ENCODE measurements at places on chromosomes 12 and 14.

DNA sequence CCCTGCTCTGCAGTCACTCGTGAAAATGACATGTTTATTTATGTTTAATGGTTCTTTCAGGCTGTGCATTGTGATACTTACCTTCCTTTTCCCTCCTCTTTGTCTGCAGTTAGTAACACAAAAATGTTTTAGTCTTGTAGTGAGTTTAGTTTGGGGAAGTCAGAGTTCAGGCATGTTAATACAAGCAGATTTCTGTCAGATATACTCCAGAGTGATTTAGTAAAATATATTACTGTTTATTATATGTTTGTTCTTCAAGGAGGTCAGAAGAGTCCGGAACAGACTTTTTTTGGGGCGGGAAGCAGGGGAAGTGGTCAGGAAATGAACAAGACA lies 28.7 kb downstream of the MSRB3 start:
- DNase-seq, result no peak

GRCh38 chr12:50039151-50039835 lies 14.0 kb upstream of the RACGAP1 start:
- DNase-seq, result peak; percentile 78

DNA sequence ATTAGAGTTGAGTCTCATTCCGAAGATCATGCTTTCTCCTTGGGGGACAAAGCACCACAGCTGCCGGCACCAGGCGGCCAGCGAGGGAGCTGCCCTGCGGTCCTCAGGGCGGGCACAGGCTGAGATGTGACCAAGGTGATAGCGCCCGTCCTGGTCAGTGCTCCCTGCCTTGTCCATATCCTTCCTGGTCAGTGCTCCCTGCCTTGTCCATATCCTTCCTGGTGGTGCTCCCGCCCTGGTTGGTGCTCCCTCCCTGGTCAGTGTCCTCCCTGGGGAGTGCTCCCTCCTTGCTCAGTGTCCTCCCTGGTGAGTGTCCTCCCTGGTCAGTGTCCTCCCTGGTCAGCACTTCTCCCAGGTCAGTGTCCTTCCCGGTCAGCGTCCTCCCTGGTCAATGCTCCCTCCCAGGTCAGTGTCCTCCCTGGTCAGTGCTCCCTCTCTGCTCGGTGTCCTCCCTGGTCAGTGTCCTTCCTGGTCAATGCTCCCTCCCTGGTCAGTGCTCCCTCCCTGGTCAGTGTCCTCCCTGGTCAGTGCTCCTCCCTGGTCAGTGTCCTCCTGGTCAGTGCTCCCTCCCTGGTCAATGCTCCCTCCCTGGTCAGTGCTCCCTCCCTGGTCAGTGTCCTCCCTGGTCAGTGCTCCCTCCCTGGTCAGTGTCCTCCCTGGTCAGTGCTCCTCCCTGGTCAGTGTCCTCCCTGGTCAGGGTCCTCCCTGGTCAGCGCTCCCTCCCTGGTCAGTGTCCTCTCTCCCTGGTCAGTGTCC lies 92.2 kb downstream of the ADGRD1 start:
- DNase-seq, result no peak

- DNase-seq, result no peak
Measured at GRCh38 chr12:115472852-115473251, 788.9 kb upstream of the TBX3 start.

- DNase-seq, result no peak
Measured at GRCh38 chr14:99570544-99571302, 33.3 kb downstream of the CCDC85C start.

DNA sequence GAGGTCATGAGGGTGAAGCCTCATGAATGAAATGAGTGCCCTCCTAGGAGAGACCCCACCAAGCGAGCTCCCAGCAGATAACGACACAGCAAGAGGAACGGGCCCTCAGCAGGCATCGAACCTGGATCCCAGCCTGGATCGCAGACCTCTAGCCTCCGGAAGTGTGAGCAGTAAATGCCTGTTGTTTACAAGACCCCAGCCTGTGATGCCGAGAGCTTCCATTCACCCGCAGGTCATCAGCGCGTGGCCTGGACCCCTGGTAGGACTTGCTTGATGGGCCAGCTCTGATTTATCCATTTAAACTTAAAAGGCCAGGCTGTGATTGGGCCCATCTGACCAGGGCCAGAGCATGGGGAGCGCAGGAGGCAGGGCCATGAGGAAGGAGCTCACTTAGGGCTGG lies 7.0 kb downstream of the TMEM179 start:
- DNase-seq, result no peak

DNA sequence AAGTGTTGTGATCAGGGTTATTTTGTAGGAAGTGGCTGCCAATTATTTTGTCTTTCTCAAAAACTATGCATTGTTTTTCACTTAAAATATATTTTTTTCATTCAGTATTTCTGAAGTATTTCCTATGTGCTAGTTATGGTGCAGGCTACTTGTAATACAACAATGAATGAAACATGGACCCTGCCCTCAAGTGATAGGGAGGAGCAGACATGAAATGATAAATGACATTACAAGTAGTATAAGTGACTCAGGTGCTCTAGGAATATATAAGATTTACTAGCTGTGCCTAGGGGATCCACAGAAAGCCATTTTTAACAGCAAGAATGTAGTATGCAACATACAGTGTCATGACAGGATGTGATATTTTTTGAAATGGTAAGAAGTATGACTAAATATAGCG lies 65.3 kb downstream of the TTLL5 start:
- no peak for DNase-seq

- DNase-seq, result no peak
Measured at GRCh38 chr14:80663541-80663940, 278.0 kb downstream of the CEP128 start.

GRCh38 chr12:308511-308910 lies 45.9 kb upstream of the SLC6A13 start:
- DNase-seq, result no peak

DNA sequence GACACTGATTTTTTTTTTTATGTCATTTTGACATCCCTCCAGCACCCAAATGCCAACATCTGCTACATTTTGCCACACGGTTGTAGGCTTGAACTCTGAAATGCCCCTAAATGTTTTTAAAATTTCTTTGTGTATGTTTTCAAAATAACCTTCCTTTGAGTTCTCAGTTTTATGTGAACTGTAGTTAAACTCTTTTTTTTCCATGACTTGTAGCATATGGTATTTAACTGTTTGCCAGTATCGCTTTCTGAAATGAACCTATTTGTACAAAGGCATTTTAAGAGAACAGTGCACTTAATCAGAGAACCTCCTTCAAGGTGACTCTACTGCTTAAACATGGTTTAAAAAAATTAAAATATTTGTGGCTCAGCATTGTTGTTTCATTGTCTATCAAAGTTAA lies 61.5 kb downstream of the PDE3A start:
- DNase-seq, result no peak

GRCh38 chr14:68608574-68608962 lies 184.3 kb downstream of the ZFP36L1 start:
- no peak for DNase-seq

DNA sequence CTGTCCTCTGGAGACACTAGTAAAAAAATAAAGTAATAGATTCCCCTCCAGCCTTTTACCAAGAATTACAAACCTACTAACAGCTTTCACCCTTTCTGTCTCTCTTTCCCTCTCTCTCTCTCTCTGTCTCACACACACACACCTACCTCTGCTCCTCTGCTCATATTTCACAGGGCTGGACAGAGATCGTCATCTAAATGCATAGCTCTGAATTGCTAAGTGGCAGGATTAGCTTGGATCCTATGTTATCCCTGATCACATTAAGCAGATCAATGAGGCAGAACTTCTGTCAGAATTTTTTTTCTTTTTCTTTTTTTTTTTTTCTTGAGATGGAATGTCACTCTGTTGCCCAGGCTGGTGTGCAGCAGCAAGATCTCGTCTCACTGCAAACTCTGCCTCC lies 22.9 kb downstream of the VCPKMT start:
- DNase-seq, result no peak

DNA sequence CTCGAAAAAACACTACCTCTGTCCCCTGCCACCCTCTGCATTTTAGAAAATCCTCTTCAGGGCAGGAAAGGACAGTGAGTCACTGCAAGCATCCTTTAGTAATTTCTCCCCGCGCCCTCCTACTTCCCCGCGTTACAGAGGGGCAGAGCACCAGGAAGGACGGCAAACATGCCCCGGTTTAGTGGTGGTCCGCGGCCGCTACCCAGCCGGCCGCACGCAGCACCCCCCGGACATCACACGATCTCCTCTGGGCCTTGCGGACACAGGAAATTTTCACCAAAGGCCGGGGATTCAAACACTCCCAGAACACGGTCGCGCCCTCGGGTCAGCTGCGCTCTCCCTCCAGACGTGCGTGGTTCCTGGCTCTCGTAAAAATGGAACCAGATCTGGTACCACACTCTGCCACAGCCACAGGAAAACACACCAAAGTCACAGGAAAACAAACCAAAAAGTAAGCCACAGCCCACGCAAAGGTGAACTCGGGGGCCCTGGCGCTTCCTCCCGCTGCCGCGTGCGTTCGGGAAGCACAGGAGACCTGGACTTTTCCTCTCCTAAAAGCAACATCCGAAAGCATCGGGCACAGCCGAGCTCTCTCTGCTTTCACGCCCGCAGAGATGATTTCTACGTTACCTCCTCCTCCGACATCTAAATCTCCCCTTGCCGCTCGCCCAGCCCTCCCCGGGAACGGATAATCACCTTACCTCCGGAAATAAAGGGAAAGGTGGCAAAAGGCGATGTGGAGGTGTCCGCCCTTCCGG lies 839 bp downstream of the SLC38A1 start:
- DNase-seq, result peak; percentile 57

- DNase-seq, result no peak
Measured at GRCh38 chr14:65044596-65044959, 57.7 kb downstream of the MAX start.

All from CD4-positive, alpha-beta T cell treated with Interleukin-12 subunit alpha and Interleukin-12 subunit beta, for 1 hour (primary cell).